Brain pericyte (primary cell): ENCODE measurements at places on chromosomes 2 and 18.

DNA sequence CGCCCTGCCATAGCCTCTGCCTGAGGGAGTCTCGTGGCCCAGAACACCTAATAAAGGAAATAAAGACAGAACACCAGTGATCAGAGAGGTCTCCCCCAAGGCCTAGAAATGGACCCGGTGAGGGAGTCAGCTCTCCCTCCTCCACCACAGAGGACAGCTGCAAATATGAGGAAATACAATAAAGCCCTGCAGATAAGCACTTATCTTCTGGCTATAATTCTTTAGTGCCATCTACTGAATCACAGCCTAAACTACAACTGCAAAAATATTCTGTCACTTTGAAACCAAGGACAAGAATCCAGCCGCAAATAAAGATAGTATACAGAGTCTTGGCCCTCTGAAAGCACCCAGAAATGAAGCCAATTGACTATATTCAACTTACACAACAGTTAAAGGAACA lies 42.4 kb upstream of the TACR1 start:
- no peak for DNase-seq

- DNase-seq: no peak
Measured at GRCh38 chr2:181848261-181848886, 43.2 kb upstream of the ITPRID2 start.

DNA sequence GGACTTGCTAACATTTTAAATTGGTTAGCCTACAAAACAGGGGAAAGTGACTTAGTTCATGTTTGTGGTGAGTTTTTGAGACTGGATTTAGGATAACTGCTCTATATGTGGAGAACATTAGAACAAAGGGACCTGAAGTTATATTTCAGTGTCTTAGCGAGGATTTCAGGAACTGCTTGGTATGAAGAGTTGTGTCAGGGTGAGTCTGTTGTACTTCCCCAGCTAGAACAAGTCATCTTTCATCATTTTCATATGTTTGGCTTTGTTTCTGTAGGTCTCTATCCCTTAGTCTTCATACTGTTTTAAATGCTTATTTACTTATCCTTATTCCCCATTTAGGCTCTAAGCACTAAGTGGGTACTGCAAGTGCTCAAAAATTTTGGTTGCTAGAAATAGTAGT lies 41.9 kb downstream of the KCMF1 start:
- no peak for DNase-seq

DNA sequence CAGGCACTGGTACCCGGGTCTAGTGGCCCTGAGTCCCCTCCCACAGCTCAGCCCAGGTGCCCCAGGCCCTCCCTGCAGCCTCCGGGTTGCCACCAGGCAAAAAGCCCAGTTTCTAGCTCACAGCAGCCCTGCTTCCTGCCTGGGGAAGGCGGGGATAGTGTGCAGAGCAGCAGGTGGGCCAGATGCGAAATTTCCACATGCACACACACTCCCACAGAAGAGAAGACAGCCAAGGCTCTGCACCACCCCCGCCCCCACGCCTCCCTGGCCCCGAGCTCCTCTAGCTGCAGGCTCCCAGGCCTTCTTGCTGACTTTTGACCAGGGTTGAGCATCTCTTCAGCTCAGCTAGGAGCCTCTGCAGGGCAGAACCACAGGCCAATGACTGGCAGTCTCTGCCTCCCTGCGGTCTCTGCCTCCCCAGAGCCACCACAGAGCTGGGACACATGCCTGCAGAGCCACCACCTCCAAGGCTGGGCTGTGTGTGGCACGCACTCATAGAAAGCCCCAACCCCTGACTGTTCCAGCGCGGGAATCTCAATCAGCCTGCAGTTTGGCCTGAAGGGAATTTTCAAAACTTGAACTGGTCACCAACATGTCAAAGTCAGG lies 7.2 kb downstream of the SLC66A2 start:
- DNase-seq: peak; percentile 66

- DNase-seq: peak; percentile 31
Measured at GRCh38 chr2:133674433-133675331, 106.4 kb upstream of the NCKAP5 start.

DNA sequence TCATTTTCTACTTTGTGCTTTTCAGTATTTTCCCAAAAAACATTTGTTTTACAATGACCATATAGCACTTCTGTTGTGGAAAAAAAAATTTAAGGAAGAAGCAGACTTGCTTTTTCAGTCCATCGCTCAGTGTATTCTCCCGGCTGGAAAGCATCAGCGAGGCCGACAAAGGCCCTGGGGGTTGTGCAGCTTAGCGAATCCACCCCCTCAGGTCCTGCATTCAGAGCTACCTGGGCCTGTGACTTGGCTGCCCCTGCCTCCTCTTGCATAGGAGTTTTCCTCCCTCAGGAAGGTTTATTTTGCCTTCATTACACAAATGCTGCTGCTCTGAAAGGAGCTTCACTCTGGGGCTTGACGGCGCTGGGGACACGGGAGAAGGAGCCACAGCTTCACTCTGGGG lies 244.4 kb upstream of the MGAT5 start:
- no peak for DNase-seq

- DNase-seq: no peak
Measured at GRCh38 chr2:208142925-208143799, 2.8 kb downstream of the CRYGB start.

DNA sequence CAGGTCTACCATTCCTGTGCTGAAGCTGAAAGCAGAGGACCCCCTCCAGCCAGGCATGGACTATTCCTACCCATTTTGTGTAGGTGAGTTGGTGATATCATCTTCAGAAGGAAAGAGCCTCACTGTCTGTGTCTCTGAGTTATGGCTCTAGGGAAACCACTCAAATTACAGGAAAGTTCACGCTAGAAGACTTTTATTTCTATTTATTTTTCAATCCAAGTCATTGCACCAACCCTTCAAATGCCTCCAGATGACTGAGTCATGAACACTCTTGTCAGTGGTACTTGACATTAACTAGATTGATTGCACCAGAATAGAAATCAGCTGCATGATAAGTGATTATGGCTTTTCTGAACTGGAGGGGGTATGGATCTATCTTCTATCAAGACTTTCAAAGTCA lies 338.4 kb downstream of the MBD2 start:
- no peak for DNase-seq
